Activated CD4-positive, alpha-beta T cell treated with anti-CD3 and anti-CD28 coated beads, Interleukin-2, amount 50 U/mL, for 48 hours (primary cell): ENCODE measurements at places on chromosomes 7 and 10.

DNA sequence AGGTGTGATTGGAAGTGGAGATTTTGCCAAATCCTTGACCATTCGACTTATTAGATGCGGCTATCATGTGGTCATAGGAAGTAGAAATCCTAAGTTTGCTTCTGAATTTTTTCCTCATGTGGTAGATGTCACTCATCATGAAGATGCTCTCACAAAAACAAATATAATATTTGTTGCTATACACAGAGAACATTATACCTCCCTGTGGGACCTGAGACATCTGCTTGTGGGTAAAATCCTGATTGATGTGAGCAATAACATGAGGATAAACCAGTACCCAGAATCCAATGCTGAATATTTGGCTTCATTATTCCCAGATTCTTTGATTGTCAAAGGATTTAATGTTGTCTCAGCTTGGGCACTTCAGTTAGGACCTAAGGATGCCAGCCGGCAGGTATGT lies 13.6 kb downstream of the STEAP2 start:
- no peak for DNase-seq

- DNase-seq: peak; percentile 85
These were observed at the start of gene GALNT11 for GRCh38 chr7:152025077-152025936. Gene GALNT11, plus strand, starts transcription at chr7:152025674. Its CDS starts 68,554 bp downstream, at chr7:152094228.

GRCh38 chr10:77622889-77623291 lies 14.7 kb downstream of the KCNMA1 start:
- no peak for DNase-seq

- no peak for DNase-seq
These were observed 213.3 kb upstream of the KCND2 start for GRCh38 chr7:120059641-120060040.

DNA sequence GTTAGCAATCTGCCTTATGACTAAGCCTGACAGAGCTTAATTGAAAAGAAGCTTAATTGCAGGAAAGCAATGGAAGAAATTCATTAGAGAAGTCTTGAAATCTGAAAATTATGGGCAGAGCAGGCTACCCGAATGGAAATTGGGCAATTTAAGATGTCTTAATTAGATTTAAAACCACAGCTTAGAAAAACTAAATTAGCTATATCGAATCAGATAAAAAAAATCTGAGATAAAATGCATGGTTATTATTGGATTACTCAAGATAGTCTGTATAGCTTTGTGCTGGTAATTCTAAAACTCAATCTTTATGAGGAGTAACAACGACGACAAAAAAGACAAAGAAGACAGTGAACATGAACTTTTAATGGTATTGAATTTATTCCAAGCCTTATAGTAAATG lies 248.1 kb upstream of the LRRN3 start:
- DNase-seq: no peak

GRCh38 chr10:76190634-76191270 lies 759.3 kb downstream of the LRMDA start:
- no peak for DNase-seq

GRCh38 chr7:44108768-44109750 lies 4.9 kb downstream of the AEBP1 start:
- DNase-seq: no peak

DNA sequence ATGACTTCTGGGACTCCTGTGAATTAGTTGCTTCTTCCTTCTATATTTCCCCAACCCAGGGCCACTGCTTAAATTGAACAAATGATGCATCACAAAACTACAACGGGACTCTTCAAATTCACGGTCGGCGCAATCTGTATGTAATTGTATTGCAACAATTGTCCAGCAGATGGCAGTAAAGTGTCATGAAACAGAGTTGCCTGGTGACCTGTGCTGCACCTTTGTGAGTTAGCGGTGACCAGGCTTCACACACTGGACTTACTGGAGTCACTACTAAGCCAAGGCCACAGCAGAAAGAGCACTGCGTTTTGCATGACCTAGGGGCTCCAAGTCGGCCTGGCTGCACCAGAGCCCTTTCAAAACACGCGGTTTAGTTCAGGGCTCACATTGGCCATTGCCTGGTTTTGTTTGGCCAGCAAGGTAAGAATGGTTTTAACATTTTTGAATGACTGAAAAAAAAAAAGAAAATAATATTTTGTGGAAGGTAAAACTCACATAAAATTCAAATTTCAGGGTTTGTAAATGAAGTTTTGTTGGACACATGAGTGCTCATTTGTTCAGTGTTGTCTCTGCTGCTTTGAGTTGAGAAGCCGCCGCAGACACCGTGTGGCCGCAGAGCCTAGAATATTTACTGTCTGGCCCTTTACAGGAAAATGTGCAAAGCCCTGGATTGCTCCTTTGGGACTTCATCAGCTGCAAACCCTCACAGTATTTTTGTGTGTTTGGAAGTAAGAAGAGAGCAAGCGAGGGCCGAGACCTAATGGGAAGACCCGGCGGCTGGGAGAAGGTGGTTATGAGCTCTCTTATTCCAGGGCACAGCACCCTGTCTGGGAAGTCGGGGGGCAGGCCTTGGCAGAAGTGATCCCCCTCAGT lies 23.2 kb upstream of the ZNF32 start:
- DNase-seq: peak; percentile 15

DNA sequence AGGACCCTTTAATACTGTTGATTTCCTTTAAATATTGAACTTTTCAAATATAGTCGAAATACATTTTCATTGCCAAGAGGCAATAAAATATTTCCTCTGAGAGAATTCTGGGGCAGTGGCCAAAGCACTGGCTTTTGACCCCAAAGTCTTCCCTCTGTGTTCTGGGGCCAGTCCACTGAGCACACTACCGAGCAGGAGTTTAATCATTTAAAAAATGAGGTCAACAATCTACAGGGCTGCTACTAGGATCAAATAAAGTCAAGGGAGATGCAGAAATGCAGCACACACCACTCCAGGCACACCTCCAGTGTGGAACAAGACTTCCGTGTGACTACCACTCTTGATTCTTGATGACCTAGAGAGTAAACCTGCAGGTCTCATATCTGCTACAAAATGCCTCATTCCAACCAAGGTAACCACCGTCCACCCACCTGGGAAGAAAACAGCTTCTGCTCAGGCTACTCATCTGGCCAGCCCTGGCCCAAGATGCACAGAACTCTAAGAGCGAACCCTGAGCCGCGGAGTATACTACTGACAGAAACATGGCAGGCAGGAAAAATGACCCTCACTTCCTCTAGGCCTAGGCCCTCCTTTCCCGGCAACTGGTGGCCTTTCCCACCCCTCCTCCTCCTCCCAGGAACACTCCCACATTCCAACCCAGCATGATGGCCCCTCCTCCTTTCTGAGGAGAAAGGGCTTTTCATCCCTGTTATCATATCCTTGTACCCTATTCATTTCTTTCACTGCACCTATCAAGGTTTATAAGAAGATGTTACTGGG lies 97.7 kb downstream of the ALOX5 start:
- no peak for DNase-seq

DNA sequence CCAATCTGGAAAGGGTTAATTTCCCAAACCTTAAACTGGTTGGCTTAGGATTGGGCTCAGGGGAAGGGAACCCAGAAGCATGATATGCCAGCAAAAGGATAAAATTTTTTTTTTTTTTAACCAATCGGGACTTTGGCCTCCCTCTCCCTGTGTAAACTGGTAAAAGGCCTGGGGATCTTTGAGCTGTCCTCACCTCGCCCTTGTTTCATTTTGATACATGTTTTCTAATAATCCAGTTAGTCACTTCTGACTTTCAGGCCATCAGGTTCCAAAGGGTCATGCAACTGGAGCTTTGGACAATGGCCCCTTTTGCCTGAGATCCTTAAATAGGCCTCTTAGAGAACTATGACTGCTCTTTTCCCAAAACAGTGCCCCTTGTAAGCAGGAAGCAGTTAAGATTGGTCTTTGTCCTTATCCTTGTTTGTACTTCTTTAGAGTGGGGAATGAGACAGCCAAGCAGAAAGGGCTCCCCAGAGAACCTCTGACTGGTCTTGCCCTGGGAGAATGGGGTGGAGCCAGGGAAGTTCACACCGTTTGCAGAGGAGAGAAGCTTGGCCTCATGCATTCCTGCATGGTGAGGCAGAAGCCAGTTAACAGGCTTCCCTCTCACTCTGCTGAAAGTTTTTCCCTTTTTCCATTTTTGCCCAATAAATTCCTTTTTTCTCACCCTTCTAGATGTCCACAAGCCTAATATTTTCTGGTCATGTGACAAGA lies 424.2 kb upstream of the CNTNAP2 start:
- DNase-seq: no peak

GRCh38 chr10:31103112-31103511 lies 71.4 kb upstream of the ZNF438 start:
- DNase-seq: no peak

DNA sequence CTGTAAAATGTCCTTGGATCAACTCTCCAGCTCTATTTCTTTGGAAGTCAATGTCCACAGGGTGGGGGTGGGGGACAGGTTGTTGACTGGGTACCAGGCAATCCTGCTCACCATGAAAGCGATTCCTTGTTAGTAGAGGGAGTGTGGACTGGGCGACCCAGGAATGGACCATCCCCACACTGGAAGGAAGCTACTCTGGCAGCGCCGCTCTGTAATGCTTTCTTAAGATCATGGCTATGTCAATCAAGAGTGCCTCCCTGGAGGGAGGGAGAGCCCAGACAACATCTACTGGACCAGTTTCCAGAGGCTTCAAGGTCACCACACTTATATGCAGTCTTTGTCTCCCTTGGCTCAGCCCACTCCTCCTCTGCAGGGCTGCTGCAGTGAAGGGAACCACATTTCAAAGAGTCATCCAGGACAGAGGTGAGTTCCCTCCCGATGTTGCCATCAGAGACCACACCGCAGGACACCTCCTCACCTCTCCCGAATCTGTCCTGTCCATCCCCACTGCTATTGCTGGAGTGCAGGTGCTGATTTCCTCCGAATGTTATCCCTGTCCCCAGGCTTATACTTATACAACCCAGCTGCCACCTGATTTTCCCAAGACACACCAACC lies 6.9 kb downstream of the GIMAP5 start:
- no peak for DNase-seq

DNA sequence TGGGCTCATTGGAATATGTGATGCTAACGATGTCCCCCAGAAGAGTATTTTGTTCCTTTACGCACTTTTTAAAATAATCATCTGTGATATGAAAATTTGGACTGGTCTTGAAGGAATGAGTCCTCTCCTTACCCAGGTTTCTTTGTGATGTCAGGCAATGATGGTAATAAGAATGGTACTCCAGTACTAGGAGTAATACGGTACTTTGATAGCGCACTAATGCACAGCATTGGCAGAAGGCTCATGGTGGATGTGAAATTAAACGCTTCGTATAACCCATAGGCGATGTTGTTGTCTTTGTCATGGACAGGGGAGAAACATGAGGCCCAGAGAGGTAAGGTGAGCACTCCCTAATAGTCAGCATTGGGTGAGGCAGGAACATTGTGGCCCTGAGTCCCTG lies 125.4 kb downstream of the DPP6 start:
- DNase-seq: no peak

DNA sequence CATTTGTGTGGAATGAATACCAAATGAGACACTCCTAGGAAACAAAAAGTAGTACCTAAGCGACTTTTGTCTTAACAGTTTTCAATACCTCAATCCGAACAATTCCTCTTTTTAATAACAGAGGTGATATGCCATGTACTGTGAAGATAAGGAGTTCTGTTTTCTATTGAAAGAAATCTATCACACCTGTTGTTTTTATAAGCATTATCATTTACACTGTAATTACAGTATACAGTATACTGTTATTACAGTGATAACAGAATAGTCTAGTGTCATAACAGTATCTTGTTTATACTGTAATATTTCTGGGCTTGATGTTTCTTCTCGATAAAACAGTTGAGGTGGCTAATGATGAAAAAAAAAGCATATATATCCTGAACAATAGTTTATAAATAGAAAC lies 9.4 kb upstream of the RHOBTB1 start:
- DNase-seq: no peak

- no peak for DNase-seq
These were observed 134.8 kb upstream of the LAMB4 start for GRCh38 chr7:108265007-108265406.

- peak; percentile 70 for DNase-seq
These were observed 4.5 kb downstream of the STAM start for GRCh38 chr10:17648243-17649035.

DNA sequence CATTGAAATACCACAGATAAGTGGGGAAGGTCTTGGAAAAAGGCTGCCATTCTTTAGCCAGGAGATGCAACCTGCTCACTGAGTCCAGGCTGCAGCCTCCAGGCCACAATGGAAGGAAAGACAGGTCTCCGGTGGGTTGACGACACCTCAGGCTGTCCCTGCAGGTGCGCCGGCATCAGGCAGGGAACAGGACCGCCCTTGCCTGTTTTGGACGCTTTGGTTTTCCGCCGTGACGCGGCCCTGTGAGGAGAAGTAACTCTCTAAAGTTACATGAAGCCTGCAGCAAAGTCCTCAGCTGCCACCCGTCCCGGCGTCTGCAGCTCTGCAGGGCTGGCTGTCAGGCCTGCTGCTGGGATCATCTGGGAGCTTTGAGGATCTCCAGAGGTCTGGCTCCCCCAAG lies 147.0 kb downstream of the WDR37 start:
- no peak for DNase-seq

GRCh38 chr7:517774-518629 lies 1.6 kb downstream of the PDGFA start:
- peak; percentile 38 for DNase-seq

DNA sequence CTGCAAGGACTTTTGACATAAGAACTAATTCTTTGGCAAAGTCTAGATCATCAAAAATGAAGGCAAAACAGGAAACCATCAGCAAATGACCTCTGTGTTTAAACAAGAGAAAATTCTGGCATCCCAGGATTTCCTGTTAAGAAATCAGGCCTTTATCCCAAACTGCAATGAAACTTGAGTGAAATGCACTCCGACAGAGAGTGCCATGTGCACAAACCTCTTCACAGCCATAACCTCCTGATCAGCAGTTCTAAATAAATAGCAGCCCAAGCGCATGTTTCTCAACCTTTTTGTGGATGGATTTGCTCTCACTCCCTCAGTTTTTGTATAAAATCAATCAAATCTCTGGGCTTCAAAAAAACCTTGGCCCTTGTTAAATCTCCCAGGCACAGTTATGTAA lies 107.7 kb upstream of the EEPD1 start:
- DNase-seq: no peak
